ENCODE measurements at places on chromosomes 12 and 14.

DNA sequence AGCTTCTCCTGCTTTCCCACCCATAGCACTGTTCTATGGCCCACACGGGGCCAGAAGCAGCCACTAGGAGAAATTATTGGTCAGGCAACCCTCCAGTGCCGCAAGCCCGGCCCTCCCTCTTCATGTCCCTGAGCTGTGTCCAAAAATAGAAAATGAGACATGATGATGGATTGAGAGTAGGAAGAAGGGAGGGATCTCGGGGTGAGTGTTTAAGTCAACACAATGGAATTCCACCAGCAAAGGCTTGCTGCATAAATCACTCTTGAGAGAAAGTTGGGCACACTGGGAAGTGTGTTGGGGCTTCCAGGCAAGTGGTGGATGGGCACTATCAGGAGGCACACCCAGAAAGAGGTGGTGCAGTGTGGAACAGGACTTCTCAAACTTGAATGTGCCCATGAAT is 94.2 kb downstream of the LLPH start:
- DNase-seq: no peak

GRCh38 chr14:36362648-36363047 is 42.2 kb upstream of the MBIP start:
- DNase-seq: no peak

DNA sequence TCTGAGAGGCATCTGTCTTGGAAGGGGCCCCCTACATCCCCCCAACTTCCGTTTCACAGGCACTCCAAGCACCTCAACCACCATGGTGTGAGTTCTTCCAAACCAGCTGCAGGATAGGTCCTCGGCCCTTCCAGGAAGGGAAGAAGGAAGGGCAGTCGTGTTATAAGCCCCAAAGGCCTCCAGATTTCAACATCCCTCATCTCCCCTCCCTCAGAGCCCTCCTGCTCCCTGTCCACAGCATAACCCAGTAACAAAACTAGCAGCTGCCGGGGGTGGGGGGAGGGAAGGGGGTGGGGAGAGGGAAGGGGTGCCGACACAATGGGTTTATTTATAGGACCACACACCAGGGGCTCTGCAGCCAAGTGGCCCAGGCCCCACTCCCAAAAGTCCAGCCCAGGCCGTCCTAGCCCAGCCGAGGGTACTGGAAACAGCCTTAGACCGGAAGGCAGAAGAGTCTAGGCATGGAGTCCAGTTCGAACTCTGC is 18.3 kb downstream of the NCKAP5L start:
- DNase-seq: no peak

DNA sequence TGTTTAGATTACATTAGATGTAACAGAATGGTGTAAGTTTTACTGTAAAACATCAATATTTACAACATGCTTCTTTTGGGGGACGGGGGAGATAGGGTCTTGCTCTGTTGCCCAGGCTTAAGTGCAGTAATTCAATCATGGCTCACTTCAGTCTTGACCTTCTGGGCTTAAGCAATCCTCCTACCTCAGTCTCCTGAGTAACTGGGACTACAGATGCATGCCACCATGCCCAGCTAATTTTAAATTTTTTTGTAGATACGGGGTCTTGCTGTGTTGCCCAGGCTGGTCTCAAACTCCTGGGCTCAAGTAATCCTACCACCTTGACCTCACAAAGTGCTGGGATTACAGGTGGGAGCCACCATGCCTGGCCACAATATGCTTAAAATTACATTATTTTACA is 23.8 kb downstream of the TUBA1A start:
- DNase-seq: no peak

- no peak for DNase-seq
These were observed 341.0 kb downstream of the ZFP36L1 start for GRCh38 chr14:68451696-68452373.

DNA sequence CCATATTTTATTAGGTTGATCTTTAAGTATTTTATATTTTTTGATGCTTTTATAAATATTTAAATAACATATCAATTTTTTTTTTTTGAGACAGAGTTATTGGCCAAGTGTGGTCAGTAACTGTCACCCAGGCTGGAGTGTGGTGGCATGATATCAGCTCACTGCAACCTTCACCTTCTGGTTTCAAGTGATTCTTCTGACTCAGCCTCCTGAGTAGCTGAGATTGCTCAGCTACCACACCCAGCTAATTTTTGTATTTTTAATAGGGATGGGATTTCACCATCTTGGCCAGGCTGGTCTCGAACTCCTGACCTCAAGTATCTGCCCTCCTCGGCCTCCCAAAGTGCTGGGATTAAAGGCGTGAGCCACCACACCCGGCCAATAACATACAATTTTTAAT is 71.1 kb downstream of the FUT8 start:
- no peak for DNase-seq

DNA sequence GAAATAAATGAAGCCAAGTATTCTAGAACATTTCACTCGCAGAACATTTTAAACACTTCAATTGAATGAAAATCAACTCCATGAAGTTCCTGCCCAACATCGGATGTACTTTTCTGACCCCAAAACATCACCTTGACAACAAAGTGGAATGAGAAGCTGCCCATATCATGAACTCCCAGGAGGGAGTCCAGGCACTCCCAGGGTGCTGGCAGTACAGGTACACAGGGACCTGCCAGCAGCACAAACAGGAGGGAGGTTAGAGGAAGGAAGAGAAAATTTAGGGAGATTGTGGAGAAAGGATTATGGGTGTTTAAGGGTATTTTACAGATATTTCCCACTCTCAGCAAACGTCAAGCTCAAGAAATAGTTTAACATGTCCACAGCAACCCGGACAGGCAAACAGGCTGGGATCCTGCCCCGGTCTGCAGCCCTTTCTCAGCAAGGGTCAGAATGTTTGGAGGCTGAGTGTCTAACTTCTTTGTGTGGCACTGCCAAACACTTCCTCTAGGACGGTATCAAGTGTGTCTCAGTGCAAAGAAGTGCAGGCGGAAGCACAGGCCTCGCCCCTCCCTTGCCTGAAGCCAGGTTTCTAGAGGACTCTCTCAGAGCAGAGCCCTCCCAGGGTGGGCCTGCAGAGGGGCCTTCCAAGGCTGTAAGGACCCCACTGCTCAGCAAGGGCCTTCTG is 72.2 kb downstream of the SETD3 start:
- DNase-seq: no peak

GRCh38 chr14:75428230-75429104 is 645 bp downstream of the JDP2 start:
- no peak for DNase-seq

- no peak for DNase-seq
These were observed 118.3 kb downstream of the MGAT4C start for GRCh38 chr12:86137936-86138335.

- DNase-seq: no peak
These were observed 21.9 kb downstream of the SLCO1C1 start for GRCh38 chr12:20716985-20717384.

- DNase-seq: peak; percentile 24
These were observed 58.1 kb upstream of the CCND2 start for GRCh38 chr12:4215229-4216186.

DNA sequence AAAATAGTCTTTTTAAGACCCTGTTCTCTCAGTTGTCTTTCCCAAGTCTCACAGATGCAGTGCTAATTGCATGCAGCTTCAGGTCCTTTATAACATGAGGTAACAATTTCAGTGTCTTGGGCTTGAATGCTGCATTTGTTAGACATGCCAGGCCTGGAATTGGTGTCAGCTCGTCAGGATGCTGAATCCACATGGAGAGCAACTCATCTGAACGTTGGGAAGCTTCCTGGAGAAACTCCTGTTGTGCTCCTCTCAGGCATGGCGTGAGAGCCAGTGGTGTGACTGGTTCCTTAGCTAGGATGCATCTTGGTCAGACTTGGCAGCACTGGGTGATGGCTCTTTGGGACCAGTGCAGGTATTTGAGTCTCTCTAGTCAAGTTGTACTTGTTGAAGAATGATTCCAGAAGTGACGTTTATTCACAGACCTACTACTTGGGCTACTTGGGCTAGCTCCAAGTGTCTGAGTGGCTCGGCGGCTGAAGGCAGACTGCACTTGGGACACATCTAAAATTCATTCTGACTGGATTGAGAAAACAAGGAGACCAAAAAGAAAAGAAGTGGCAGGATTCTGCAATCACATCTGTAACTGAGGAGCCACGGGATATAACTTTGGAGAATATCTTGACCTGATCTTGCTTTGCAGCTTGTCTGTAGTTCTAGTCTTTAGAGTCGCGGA is 134.8 kb upstream of the ARHGAP5 start:
- DNase-seq: no peak

- DNase-seq: no peak
These were observed 104.5 kb upstream of the FRMD6 start for GRCh38 chr14:51547260-51547659.

- no peak for DNase-seq
These were observed 33.3 kb downstream of the ERG28 start for GRCh38 chr14:75627406-75627805.

DNA sequence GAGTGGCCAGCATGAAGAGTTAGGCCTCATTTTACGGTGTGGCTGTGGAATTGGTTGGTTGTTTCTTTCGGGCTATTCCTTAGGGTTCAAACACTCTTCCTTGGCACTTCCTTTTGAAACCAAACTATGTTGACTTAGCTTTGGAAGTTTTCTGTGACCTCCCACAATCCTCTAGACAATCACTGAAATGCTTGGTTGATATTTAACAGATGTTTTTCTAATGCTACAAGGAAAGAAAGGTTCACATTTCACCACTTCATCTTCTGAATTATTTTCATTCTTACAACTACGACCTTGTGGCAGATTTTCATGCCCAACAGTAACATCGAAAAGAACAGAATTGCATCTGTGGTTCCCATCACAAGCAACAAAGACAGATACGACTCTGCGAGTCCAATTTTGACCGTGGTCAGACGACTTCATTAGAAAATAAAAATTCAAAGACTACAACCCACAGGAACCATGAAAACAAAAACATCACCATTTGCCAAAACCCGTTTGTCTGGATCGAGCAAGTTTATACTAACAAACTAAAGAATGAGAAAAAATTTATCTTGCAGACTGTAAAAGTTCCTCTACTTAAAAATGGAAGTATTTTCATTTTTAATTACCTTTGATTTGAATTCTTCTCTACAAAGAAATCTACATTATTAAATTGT is 16.9 kb downstream of the PRKAB1 start:
- no peak for DNase-seq

DNA sequence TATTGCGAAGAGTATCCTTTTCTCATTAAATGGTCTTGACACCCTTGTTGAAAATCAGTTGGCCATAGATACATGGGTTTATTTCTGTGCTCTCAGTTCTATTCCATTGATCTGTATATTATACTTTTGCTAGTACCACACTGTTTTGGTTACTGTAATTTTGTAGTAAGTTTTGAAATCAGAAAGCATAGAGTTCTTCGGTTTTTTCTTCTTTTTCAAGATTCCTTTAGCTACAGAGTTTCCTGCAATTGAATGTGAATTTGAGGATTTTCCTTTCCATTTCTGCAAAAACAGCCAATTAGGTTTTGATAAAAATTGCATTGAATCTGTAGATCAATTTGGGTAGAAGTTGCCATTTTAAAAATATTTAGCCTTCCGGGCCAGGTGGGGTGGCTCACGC is 60.2 kb downstream of the ARHGAP5 start:
- DNase-seq: no peak

DNA sequence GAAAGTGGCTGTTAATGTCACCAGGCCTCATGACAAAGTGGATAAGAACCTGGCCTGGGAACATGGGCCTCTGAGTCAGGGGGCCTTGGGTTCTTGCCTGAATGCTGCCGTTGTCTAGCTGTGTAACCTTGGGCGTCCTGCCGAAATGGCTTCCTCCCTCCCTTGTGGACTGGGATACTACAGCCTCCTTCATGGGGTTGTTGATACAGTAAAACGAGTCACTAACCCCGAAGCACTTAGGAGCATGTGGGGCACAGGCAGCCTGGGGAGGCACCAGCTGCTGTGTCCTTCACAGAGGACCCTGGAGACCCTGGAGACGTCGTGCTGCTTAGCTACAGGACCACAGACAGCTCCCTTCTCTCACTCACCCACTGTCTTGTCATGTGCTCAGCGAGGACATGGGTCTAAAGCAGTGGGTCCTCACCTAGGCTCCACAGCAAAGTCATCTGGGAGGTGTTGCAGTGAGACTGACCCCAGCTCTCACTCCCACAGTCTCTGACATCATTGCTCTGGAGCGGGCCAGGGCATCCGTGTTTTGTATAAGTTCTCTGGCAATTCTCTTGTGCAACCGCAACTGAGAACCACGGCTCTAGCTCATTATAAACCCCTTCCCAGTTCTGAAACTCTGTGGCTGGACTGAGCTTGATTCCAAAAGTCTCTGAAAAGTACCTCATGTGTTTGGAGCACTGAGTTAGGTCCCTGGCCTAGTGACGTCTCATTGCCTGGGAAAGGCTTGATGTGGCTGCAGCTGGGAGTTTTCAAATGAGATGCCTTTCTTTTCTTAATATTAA is 42.1 kb downstream of the SERPINA3 start:
- DNase-seq: peak; percentile 43

GRCh38 chr12:95976416-95976832 is 19.7 kb downstream of the HAL start:
- no peak for DNase-seq

- no peak for DNase-seq
These were observed 184.0 kb downstream of the MSRB3 start for GRCh38 chr12:65462484-65462883.

GRCh38 chr12:40149673-40150260 is 43.9 kb upstream of the SLC2A13 start:
- DNase-seq: no peak

GRCh38 chr14:62546862-62547474 is 498.3 kb downstream of the KCNH5 start:
- DNase-seq: no peak

DNA sequence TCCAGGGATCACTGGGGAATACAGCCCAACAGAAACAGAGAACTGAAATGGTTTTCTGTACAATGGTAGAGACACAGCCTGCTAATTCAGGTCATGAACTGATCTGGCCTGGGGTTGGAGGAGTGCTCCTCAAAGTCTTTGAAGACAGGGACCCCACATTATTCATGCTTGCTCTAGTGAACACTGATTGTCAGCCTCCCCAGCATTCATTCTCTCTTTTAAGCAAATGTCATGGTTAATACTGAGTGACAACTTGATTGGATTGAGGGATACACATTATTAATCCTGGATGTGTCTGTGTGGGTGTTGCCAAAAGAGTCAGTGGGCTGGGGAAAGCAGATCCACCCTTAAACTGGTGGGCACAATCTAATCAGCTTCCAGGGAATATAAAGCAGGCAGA is 288.4 kb upstream of the NOS1 start:
- DNase-seq: no peak

DNA sequence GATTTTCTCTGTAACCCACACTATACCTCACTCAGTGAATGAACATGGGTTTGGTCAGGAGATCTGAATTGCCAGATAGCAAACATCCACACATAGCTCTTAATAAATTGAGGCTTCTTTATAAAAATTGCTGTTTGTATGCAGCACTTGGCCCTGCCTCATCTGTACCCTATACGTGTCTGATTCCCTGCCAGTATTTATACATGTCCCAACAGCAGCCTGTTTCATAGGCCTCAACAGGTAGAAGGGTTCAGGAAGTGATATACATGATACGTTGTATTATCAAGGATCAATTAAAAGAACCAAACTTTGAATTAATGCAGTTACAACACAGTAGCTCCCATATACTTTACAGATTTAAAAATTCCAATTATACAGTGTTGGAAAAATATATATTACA is 32.3 kb downstream of the RASSF9 start:
- DNase-seq: no peak

DNA sequence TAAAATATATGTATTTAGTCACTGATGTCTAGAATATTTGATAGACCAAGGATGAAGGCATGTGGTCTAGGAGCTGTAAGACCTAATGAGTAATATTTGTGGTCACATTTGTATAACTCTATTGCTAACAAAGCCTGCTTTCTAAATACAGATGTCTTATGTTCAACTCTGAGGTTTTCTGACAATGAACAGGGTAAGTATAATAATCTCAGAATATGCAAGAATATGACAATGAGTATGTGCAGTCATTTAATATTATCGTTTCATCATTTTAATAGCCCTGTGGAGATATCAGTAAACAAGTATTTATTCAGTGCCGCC is 389.6 kb downstream of the LRIG3 start:
- no peak for DNase-seq
